Activated naive CD8-positive, alpha-beta T cell treated with anti-CD3 and anti-CD28 coated beads, Interleukin-2, amount 50 U/mL, for 16 hours (primary cell): ENCODE measurements at places on chromosomes 13 and 19.
A peak's percentile ranks its signal among the peaks of the same experiment; 100 is the strongest.

- no peak for DNase-seq
These were observed 29.0 kb upstream of the NBEA start for GRCh38 chr13:34913040-34913439.

- no peak for DNase-seq
These were observed 426.1 kb downstream of the FOXO1 start for GRCh38 chr13:40240293-40240692.

GRCh38 chr13:90709319-90709718 lies 638.2 kb upstream of the MIR17HG start:
- DNase-seq, result no peak

GRCh38 chr19:18278521-18279265 lies 2.7 kb downstream of the JUND start:
- DNase-seq, result no peak

GRCh38 chr19:35528218-35529038 lies at the start of gene SBSN:
TSS of gene SBSN (minus strand) at chr19:35528311. CDS start at chr19:35528281, 30 bp downstream.
- no peak for DNase-seq

DNA sequence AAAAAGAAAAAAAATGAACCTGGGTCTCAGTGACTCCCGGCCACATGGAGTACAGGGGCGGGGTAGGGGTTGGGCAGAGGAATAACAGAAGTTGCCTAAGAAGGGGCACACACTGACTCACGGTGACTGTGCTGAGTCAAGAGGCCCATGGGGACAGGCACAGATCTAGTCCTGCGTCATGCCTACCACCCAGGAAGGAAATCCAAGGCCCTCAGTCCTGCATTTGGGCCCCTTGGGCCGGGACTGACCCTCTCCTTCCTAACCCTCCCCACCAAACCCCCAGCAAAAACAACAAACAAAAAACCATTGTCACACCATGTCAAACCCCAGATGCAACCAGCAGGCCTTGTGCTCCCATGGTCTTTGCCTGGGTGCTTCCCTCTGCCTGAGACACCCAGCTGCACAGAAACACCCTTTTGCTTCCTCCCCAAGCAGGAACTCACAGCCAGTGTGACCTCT lies 9.6 kb upstream of the NOTCH3 start:
- DNase-seq, result no peak

- DNase-seq, result no peak
These were observed 283.1 kb downstream of the COG6 start for GRCh38 chr13:39938596-39938995.

DNA sequence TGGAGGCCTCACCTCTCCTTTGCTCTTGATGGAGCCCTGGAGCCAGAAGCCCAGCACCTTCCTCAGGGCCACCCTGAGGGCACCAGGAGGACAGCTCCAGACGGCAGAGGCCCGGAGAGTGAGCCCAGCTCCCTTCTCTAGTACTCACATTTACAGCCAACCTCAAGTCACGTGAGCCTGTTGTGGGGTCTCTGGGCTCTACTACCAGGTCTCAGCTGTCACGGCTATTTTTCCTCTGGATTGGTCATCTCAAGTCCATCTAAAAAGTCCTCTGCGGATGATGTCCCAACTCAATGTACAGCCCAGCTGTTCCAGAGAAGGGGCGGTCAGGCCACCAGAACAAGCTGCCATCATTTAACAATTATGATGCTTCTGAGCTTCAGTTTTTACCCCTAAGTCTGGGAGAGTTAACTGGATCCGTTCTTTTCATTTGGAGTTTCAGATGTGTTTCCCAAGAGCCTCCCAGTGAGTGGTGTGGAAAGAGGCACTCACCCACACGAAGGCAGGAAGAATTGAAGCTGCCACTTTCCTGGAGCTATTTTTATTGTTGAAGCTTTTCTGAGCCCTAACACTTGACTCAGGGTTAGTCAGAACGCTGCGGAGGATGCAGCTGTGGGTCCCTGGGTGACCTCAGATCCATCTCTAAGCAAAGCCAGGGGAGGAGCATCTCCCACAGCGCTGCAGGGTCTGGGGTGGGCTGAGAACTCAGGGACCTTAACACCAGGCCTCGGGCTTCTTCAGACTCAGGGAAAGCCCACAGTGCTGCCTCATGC lies 143.5 kb upstream of the UBL3 start:
- DNase-seq, result no peak

GRCh38 chr13:25379011-25379410 lies 7.2 kb downstream of the ATP8A2 start:
- DNase-seq, result no peak

DNA sequence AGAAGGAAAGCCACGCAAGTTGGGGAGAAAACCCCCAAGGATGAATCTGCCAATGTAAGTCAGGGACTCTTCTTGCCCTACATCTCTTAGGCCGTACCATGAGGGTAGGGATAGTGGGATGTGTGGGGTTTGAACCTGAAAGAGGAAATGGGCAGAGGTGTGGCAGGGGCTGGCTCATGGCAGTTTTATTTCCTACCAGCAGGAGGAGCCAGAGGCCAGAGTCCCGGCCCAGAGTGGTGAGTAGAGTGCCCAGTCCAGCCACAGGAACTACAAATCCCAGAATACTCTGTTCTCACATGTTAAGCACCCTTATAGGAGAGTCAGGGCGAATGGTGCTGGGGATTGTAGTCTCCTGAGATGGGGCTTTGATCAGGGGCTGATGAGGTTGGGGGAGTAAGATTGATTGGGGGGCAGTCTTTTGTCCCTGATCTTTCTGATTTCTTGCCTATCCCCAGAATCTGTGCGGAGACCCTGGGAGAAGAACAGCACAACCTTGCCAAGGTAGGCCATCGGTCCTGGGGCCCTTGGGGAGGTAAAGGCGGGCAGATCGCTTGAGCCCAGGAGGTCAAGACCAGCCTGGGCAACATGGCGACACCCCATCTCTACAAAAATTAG lies 16.5 kb downstream of the VASP start:
- DNase-seq, result peak; percentile 62
